ENCODE measurements at places on chromosomes 2 and 18. TPM values are rescaled to one million over a fixed set of nuclear protein-coding genes. Genes with fewer than 3 reads are reported as not detected.

GRCh38 chr2:158677542-158677941 is 117.6 kb upstream of the DAPL1 start:
- no peak for DNase-seq

- peak; percentile 75 for DNase-seq
Observed at GRCh38 chr2:238450440-238450861, 23.7 kb downstream of the ASB1 start.

- DNase-seq = no peak
Observed at GRCh38 chr2:227433171-227433570, 38.8 kb upstream of the AGFG1 start.

The TCF23 gene
- not detected for total RNA-seq

Measured in Right ventricle myocardium superior (tissue), 1 donor.